ENCODE measurements at places on chromosomes 13 and 19. TPM values are rescaled to one million over a fixed set of nuclear protein-coding genes. Genes with fewer than 3 reads are reported as not detected.

DNA sequence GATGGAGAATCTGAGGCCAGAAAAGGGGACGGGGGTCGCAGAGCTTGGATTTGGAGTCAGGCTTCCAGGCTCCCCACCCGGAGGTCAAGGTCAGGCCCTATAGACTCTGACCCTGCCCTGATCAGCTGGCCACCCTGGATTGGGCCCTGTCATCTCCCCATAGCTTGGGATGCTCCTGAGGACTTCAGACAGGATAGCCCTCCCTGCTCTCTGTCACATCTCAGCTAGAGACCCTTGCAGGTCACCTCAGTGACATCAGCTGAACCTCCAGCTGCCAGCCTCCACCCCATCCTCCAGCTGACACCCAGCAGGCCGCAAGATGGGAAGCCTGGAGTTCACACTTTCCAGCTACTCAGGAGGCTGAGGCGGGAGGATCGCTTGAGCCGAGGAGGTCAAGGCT is 2.8 kb upstream of the TPM4 start:
- DNase-seq: no peak
- H3K4me3 ChIP-seq: no peak overlapping the region
- H3K27ac ChIP-seq: no peak overlapping the region
- no peaks in the 10 kb centered on the region for H3K27me3 ChIP-seq
- no peaks in the 10 kb centered on the region for H3K36me3 ChIP-seq

DNA sequence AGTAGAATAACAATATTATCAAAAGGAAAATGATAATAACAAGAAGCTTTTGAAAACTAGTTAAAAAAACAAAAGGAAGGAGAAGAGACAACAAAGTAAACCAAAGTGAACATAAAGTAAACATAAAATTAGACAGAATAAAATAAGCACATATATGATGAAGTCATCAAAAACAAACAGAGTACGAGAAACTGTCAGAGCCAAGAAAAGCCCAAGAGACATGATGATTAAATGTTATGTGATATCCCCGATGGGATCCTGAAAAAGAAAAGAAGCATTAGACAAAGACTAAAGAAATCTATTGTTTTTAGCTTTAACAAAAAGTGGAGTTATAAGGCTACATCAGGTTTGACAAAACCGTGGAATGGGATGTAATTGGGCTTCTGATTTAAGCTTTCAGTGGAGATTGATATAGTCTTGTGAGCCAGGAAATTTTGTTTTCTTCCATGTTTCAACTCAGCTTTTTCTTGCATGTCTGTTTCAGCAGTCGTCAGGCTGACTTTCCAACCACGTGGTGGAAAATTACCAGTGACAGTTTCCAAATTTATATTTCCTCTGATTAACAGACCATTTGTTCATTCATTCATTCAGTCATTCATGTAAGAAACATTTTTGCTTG is 64.9 kb downstream of the KL start:
- H3K4me3 ChIP-seq: no peak overlapping the region
- H3K27me3 ChIP-seq: no peaks in the 10 kb centered on the region
- no peak for DNase-seq
- no peaks in the 10 kb centered on the region for H3K36me3 ChIP-seq
- H3K4me1 ChIP-seq: no peaks in the 10 kb centered on the region
- no peak overlapping the region for H3K27ac ChIP-seq

DNA sequence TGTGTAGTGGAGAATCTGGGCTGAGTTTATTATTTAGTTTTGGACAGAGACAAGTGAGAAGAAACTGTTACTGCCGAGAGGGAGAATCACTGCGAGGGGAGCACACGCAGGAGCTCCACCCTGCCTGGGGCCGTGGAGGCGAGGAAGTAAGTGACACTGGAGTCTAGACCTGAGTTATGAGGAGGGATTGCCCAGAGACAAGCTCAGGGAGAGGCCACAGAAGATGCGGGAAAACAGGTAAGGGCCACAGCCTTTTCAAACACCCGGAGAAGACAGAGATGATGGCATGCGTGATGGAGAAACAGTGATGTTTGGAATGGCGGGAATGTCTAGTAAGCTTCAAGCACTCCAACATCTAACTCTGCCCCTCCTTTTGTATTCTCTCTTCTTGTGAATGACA is 84.1 kb downstream of the TNFSF11 start:
- DNase-seq: no peak
- no peaks in the 10 kb centered on the region for H3K27me3 ChIP-seq
- H3K36me3 ChIP-seq: no peaks in the 10 kb centered on the region

DNA sequence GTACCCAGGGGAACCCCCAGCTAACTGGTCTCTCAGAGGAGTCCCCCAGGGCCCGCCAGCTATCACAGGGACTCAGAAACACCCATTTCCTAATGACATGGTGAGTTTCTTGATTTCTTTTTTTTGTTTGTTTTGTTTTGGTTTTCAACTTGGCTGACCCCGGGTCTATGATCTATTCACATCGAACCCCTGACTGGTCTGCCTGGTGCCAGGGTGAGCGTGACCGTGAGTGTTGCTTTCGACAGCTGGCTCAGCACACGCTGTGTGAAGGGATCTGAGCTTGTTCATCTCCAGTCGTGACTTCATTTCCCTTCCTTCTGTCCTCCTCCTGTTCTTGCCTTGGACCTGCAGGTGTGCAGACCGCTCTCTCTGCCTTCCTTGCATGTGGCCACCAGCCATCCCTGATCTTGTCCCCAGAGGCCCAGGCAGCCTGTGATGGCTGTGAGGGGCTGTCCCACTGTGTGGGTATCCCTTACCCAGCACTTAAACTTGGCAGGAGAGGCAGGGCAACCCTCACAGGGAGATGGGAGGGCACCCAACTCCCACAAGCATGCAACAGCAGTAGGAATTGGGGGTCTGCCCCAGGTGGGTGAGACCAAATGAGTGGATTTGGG is 26.2 kb downstream of the TMEM161A start:
- H3K27ac ChIP-seq: no peak overlapping the region
- peaks cover 18% of the 10 kb centered on the region for H3K4me1 ChIP-seq
- no peak overlapping the region for H3K4me3 ChIP-seq
- H3K36me3 ChIP-seq: no peaks in the 10 kb centered on the region

Gene PRR22
- total RNA-seq: 4.9 TPM

DNA sequence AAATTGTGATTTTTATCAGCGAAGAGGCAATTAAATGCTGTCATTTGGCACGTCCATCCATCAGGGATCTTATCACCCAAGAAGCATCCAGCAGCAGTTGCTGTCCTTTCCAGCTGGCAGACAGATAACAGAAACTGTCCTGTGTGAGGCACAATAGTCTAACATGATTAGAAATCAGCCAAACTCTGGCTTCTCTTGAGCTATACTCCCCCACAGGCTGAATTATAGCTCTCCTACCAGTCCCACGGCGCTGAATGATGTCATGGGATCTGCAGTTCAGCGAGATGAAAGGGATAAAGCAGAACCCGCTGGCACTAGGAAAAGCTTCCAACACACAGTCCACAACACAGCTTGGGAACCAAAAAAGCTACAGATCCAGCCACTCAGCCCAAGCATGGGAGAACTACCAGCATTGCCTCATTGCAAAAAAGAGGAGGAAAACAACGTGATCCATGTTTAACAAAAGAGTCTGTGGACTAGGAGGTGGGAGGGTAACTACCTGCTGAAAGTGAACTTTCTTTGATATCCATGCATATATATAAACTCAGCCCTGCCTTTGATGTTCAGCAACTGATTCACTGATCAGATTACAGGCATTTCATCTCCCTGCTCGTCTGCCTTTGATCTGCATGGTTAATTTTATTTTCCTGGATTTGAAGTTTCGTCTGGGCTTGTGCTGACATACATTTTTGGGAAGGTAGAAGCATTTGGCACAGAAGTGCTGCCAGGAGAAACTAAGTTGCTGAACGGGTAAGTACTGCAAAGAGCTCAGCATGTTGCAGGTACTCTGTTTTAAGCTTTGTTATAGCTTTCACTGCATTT is at the start of gene TNFRSF19:
Gene TNFRSF19 (plus strand): TSS at position 314 of the 822 bp plus-strand sequence. CDS start 19,772 bp downstream, outside the sequence.
- H3K4me3 ChIP-seq: peak within 1 kb of the TSS; percentile 82
- H3K4me1 ChIP-seq: peaks cover 25% of the 10 kb centered on the region
- H3K27ac ChIP-seq: peak within 1 kb of the TSS; percentile 91
- peak; percentile 84 for DNase-seq

DNA sequence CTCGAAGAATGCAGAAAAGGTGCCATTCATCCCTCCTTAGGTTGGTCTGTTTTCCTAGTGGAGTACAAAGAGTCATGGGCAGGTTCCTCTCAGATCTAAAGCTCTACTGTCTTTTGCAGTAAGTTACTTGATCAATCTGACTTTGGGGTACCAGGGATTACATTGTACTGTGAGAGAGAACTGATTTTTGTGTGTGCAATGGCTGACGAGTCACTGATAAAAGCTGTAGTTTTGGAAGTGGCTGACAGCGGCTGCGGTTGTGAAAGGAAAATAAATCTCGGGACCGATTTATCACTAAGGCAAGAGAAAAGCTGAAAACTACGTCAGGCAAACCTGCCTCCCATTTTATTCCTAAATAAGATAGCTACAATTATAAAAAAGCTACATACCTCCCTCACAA is 26.9 kb downstream of the UTP14C start:
- H3K4me1 ChIP-seq: no peaks in the 10 kb centered on the region
- DNase-seq: no peak
- no peak overlapping the region for H3K4me3 ChIP-seq

DNA sequence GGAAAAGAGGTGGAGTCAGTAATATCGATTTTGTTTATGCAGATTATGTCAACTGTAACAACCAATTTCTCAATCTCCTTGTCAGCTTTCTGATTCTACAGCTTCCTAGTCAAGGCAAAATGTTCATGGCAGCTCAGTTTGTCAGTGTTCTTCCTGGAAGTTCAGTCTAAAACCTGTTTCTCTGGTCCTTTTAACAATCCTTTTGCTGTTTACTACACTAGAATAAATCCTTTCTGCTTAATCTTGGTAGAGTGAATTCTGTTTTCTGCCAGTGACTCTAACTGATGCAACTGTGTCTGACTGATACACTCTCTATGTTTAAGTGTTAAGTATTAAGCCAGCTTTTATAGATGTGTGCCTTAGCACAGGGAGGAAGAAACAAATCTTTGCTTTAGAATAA is 516.9 kb upstream of the KLF12 start:
- H3K27ac ChIP-seq: no peak overlapping the region
- no peak overlapping the region for H3K4me3 ChIP-seq
- H3K4me1 ChIP-seq: peaks cover 16% of the 10 kb centered on the region
- H3K27me3 ChIP-seq: no peaks in the 10 kb centered on the region

GRCh38 chr19:38290631-38291147 is 13.4 kb upstream of the C19orf33 start:
- H3K4me3 ChIP-seq: no peak overlapping the region
- H3K27me3 ChIP-seq: no peaks in the 10 kb centered on the region
- peaks cover 18% of the 10 kb centered on the region for H3K36me3 ChIP-seq
- H3K27ac ChIP-seq: no peak overlapping the region
- no peak for DNase-seq
- no peaks in the 10 kb centered on the region for H3K4me1 ChIP-seq

- H3K27ac ChIP-seq: no peak overlapping the region
- peaks cover 4% of the 10 kb centered on the region for H3K36me3 ChIP-seq
- no peak overlapping the region for H3K4me3 ChIP-seq
- peak; percentile 53 for DNase-seq
Measured at GRCh38 chr19:54178581-54179261, 5.8 kb upstream of the TMC4 start.

Gene ZNF709
- total RNA-seq: 3.6 TPM

DNA sequence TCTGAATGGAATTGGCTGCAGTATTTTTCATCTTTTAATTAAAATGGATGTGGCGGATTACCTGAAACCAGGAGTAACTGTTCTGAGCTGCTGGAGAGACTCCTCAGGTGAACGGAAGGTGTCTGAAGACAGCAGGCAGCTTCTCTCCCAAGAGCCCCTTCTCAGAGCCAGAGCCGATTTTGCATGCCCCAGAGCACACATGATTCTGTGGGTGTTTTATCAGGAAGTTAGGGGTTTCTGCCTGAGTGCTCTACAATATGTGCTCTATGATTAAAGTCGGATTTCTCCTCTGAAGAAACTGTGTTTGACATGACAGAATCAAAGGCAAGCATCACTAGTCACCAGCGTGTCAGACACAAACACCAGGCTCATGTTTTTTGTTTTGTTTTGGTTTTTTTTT is 60.7 kb upstream of the MCF2L start:
- H3K36me3 ChIP-seq: no peaks in the 10 kb centered on the region
- no peaks in the 10 kb centered on the region for H3K4me1 ChIP-seq
- no peak overlapping the region for H3K27ac ChIP-seq
